A673 (cell line): ENCODE measurements at places on chromosomes 4 and X. TPM values are rescaled to one million over a fixed set of nuclear protein-coding genes. Genes with fewer than 3 reads are reported as not detected.

GRCh38 chr4:125315576-125316400 is 1.0 kb downstream of the FAT4 start:
- peak; percentile 73 for DNase-seq

DNA sequence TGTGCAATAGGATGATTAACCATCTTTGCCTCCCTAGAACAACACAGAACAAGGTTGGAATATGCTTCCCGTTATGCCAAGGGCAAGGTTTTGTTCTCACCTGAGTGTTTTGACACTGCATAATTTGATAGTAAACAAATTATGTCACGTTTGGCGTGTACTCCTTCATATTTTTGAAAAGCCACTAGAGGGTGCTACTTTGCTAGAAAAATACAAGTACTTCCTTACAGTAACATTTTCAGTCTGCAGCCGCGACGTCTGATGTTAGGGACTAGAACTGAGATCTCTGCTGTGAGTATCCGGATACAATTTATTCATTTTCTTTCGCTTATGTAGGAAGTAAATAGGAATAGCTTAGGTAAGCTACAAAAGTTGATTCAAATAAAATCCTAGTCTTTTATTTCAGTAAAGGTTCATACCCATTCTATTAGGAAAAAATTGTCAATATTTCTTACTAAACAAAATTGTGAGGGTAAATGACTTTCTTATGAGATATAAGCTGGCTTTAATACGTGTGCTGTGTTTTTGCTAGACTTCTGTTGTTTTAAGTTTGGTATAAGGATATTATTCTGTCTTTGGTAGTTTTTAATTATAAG is 181.1 kb upstream of the WDFY3 start:
- peak; percentile 62 for DNase-seq

GRCh38 chr4:24477919-24478318 is 106.4 kb downstream of the DHX15 start:
- DNase-seq, result peak; percentile 68

DNA sequence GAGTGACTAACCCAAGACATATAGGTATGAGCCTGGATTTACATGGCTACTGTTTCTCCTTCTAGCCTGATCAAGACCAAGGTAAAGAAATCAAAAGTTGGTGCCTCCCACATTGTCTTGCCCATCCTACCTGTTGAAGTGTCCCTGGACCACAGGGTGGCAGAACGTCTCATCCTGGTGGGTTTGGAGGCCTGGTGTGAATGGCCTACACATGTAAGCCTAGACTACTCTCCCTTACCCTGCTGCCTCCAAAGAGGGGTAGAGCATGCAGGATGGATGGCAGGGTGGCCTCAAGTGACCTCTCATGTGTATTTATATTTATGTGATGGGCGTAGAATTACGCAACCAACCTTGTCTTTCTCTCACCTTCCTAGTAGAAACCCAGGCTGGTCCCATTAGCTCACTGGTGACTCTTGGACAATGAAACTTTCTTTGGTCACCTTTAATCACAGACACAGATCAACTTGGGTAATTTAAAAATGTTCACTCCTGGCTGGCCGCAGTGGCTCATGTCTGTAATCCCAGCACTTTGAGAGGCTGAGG is 73.3 kb upstream of the SOD3 start:
- no peak for DNase-seq

- DNase-seq, result peak; percentile 98
These were observed 65.1 kb downstream of the PPP3CA start for GRCh38 chr4:101282076-101282844.

DNA sequence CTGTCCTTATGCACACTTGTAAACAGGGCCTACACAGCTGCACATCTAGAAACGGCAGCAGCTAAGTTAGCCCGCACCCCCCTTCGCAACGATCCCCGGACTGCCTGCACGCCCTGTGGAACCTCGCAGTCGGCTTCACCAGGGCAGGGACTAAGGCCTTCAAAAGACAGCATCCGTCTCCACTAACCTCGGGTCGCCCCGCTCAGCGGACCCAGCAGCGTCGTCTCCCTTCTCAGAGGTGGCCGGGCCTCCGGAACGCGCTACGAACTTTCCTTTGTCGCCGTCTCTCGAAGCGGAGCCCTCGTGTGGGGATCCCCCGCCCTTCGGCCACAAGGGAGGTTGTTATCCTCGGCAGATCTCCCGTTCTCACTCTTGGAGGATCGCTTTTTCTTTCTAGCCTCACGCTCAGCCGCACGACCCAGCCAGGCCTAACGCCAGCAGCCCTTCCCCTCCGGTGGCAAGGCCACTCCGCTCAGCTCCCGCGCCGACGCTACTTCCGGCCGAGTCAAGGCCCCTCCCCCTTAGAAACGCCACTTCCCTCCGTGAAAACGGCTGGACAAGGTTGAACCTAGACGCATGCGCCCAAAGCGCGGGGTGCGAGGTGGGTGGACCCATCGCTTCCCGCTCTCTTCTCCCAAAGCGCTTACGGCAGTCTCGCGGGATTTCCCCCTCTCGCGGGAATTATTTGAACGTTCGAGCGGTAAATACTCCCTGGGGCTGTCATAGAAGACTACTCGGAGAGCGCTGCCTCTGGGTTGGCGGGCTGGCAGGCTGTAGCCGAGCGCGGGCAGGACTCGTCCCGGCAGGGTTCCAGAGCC is at the start of the genes DCAF16 and NCAPG:
Gene DCAF16 (minus strand): TSS at position 498 of the 818 bp plus-strand sequence. CDS start 6,616 bp downstream, outside the sequence.
Gene NCAPG (plus strand): TSS at position 720 of the 818 bp plus-strand sequence. CDS start 99 bp downstream, outside the sequence.
- peak; percentile 99 for DNase-seq

ARX gene
- total RNA-seq, result 32.0 and 44.4 TPM in 2 replicates
